Fibroblast of pulmonary artery (primary cell): ENCODE measurements at places on chromosomes 7 and 10.

DNA sequence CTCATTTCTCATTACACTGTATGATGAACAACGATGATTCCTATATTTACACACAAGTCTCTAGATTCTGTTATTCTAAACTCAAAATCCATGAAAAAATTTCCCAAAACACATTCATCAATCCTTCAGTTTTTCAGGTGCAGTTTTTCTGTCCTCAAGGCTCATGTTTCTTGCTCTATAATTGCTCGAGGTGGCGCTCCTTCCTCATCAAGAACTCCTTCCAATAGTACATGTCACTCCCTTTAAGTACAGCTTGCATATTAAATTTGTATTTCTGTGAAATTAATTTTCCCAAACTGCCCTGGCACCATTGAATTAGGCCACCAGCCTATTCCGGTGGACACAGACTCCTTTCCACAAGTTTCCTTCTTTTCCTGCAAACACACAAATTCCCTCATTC lies 188.7 kb upstream of the MINDY3 start:
- no peak for DNase-seq

DNA sequence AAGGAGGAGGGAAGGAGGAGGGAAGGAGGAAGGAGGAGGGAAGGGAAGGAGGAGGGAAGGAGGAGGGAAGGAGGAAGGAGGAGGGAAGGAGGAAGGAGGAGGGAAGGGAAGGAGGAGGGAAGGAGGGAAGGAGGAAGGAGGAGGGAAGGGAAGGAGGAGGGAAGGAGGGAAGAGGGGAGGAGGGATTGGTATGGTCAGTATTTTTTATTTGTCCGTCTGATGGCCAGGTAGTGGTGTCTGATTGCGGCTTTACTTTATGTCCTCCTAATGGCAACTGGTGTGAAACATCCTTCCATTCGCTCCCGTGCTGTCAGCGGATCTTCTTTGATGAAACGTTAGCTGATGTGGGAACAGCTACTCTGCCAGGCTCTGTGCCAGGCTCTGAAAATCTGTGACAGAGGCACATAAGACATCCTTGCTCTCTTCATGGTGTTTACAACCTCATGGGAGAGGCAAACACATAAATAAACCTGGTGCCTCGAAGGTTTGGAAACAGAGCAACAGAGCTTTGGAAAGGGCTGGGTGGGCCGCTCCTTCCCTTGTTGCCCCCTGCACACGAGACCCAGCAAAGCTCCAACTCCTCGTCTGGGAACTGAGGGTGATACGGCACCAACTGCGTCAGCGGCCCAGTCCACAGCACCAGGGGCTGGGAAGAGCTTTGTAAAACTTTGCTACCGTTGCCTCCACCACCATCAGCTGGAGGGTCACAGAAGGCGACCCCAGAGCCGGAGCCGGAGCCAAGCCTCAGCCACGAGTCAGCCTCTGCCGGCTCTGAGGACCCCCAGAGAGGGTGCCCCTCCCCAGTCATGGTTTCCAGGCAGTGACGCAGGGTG lies 40.3 kb downstream of the PDGFA start:
- DNase-seq, result no peak

- DNase-seq, result no peak
Measured at GRCh38 chr10:13604357-13605040, 17.7 kb downstream of the PRPF18 start.

- DNase-seq, result no peak
Measured at GRCh38 chr10:103062854-103063590, 130.1 kb downstream of the NT5C2 start.

DNA sequence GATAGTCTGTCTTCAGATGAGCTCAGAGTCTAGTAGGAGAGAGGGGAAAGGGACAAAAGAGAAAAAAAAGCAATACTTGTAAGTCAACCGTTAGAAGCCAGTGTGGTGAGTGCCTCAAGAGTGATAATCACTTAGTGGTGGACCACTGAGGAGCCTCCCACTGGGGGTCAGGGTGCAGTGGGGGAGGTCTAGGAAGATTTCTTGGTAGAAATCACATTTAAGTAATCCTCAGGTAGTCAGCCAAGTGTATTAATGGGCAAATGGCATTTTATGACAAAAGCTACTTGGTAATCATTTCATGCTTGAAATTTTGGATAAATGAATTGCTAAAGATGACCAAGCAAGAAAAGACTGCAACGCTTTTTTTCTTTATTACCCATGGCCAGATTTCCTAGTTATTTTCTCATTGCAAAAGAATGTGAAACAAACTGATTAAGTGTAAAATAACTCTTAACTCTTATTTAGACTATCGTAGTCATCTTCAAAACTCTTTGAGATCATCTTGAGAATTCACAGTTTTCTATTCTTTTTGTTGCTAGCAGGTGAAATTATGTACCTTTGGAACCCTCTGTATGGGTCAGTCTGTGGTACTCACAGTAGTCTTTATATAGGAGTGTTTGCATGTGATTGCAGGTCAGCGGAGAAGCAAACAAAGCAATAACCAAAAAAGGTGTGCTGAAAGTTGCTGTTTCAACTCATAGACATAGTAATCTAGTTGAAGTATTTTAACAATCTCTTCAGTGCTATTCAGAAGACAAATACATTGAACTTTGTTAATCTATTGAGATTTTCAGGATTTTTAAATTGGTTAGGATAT lies 63.9 kb downstream of the PPP1R9A start:
- DNase-seq, result no peak

DNA sequence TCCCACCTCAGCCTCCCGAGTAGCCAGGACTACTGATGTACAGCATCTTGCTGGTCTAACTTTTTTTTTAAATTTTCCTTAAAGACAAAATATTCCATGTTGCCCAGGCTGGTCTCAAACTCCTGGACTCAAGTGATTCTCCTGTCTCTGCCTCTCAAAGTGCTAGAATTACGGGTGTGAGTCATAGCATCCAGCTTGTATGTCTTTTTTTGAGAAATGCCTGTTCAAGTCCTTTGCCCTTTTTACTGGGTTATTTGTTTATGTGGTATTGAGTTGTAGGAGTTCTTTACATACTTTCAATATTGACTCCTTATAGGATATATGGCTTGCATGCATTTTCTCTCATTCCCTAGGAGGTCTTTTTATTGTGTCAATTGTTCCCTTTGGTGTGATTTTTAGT lies 486.4 kb downstream of the MAGI2 start:
- DNase-seq, result no peak

- no peak for DNase-seq
Measured at GRCh38 chr7:46197785-46198540, 276.9 kb upstream of the IGFBP3 start.

GRCh38 chr7:30433082-30433481 lies 45.5 kb downstream of the NOD1 start:
- DNase-seq, result peak; percentile 79

DNA sequence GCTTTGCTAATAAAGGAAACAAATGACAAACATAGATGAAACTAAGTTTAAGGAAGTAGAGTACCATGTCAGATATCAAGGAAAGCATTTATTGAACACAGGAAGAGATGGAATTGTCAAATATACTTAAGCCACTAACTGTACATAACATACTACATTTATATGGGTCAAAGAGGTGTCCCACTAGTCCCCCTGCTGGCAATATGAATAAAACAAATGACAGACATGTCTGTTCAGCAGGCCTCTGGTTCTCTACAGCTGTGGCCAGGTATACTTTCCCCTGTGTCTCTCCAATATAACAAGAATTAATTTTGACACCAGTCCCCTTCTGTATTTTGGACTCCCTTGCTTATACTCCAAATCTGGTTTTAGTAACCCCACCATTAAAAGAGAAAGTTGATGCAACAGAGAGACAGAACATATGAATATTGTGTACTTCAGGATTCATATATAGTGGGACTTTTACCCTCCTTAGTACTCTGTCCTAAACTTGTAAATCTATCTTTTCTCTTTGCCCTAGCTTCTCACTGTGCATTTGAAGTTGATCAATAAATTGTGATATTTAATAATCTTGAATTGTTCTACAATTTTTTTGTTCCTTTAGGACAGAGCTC lies 42.9 kb downstream of the CD36 start:
- peak; percentile 56 for DNase-seq

DNA sequence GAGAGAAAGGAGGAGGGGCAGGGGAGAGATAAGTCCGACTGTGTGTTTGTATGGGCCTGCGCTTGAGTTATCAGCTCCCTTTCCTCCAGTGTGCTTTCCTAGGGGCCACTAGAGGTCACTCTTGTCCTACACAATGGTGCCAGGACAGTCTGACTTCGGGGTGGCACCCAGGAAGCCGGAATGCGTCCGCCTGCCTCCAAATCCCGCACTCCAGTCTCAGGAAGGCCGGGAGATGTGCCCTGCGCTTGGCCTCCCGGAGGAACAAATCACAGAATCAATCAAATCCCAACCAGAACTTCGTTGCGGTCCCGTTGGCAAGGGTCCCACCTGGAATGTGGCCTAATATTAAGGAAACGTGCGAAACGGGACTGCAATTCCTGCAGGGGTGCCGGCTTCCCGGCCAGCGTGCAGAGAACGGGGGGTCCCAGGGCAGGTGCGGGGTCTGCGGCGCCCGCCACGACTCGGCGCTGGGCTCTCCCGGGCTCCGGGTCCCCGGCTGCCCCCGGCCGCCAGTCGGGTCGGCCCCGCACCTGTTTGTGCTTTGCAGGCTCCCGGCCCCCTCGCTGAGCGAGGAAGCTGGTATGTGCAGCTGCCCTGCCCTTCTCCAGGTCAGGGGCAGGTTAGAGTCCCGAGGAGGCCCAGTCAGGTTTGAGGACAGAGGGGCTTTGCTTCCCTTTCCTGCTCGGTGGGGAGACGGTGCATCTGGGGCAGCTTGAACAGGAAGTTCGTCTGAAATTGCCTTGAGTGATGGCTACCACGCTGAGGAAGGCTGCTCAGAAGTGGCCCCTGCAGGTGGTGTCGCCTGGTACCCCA lies 21.0 kb upstream of the HPS1 start:
- DNase-seq, result peak; percentile 90

GRCh38 chr7:6226194-6226799 lies 46.1 kb downstream of the CYTH3 start:
- DNase-seq, result peak; percentile 57

GRCh38 chr10:19970717-19971116 lies 154.5 kb downstream of the PLXDC2 start:
- DNase-seq, result peak; percentile 34

DNA sequence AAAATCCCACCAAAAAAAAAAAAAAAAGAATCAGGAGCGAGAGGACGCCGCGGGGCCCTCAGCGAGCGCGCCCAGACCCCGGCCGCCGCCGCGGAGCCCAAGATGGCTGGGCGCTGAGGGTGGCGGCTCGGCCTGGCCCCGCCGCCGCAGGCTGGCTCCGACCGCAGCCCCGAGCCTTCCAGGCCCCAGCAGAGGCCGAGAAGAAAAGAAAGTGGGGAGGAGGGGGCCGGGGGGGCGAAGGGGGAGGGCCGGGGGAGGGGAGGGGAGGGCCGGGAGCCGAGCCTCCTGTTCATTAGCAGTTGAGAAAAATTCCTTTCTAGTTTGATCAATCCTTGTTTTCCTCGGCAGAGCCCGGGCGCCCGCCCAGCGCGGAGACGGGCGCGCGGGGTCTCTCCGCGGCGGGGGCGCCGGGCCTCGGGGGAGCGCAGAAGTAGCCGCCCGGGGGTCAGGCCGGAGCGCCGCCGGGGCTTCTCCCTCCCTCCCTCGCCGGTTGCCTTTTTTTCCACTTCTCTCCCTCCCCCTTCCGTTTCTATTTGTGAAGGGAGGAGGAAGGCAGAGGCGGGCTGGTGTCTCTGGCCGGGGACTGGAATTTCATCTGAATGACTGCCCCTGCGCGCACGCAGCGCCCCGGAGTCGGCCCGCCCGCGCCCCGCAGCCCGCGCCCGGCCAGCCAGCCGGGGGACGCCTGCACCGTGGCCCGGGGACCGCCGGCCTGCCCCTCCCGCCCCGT lies 778 bp upstream of the TRIM8 start:
- DNase-seq, result peak; percentile 86

- no peak for DNase-seq
Measured at GRCh38 chr7:105724688-105725087, 143.4 kb upstream of the EFCAB10 start.
